ENCODE measurements at places on chromosomes 16 and 17. TPM values are rescaled to one million over a fixed set of nuclear protein-coding genes. Genes with fewer than 3 reads are reported as not detected.

GRCh38 chr16:71576971-71577370 is at the start of gene TAT:
Gene TAT (minus strand): TSS chr16:71577092. CDS start chr16:71576415, 677 bp downstream.
- H3K27ac ChIP-seq: no peak within 1 kb of the TSS
- H3K4me1 ChIP-seq: peaks cover 6% of the 10 kb centered on the region
- no peak for DNase-seq
- no peaks in the 10 kb centered on the region for H3K36me3 ChIP-seq
- H3K4me3 ChIP-seq: no peak within 1 kb of the TSS

The ATP1B2 gene
- 7.6 TPM for total RNA-seq

DNA sequence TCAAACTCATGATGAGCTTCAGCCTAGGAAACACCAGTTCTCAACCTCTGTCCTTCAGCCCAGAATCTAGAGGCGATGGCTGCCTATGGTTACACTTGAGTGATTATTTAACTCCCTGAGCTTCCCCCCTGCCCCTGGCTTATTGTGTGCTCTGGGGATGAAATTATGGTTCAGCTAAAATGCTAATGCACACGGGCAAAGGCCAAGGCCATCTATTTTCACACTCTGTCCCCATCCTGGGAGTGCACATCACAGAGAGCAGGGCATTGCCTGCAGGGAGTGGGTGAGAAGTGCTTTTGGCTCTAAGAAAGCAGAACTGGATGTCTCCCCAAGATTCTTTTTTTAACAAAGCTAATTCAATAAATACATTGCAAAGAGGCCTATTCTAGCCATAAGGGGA is 21.6 kb upstream of the CACNG5 start:
- no peaks in the 10 kb centered on the region for H3K36me3 ChIP-seq
- H3K27ac ChIP-seq: no peak overlapping the region
- no peak for DNase-seq
- H3K4me1 ChIP-seq: peaks cover 7% of the 10 kb centered on the region

The ITGAL gene
- total RNA-seq: 19.6 TPM
